Ureter (tissue), 1 donor: ENCODE measurements at places on chromosomes 3 and 15.

DNA sequence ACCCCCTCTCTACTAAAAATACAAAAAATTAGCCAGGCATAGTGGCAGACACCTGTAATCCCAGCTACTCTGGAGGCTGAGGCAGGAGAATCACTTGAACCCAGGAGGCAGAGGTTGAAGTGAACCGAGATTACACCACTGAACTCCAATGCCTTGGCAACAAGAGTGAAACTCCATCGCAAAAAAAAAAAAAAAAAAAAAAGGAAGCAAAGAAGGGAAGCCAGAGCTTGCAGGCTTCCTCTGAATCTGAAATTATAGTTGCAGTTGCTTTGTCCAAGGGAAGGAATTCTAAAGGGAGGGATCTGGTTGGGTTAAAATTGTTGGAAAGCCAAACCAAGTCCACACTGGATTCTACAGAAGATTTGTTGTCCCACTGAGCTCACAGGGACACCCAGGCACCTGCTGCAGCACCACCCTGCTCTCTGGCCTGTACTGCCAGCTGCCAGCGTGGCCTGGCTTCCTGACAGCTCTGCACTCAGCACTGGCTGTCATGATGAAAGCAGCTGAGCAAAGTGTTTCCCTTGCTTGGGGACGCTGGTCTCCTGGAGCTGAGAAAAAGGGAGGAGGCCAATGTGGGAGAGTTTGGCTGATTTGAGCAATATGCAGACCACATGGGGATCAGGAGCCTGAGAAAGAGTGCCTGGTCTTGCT is 88.8 kb upstream of the HES1 start:
- no peak for DNase-seq

DNA sequence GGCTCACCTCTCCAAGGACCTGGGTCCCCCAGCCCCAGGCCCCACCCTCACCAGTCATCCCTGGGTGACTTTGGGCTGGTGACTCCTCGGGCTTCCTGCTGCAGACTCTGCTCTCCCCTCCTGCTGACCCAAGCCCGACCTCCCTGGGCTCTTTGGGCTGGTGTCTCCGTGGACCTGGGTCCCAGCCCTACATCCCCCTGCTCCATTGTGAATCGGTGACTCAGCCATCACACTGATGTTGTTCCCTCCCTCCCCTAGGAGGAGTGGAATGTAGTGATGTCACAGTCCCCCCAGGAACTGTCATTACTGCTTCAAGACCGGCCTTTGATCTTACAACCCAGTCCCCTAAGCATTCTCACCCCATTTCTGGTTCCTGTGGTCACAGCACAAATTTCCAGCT is 83.7 kb downstream of the ADAMTS7 start:
- no peak for DNase-seq

- DNase-seq = no peak
Observed at GRCh38 chr3:159029306-159030026, 227.6 kb downstream of the MFSD1 start.

DNA sequence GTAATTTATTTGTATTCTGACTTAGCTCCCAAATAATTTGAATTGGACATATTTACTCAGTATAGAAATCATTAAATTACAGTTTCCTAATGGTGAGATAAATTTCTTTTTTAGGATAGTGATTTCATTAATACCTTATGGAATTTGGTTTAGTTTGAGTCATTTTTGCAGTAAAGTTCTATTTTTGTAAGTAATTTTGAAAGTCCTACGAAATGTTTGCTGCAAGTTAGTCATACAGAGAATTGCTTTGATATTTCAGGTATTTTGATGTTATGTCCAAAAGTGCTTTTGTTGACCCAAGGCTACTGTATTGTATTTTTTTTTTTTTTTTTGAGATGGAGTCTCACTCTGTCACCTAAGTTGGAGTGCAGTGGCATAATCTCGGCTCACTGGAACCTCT is 41.7 kb downstream of the TCF12 start:
- DNase-seq = no peak

DNA sequence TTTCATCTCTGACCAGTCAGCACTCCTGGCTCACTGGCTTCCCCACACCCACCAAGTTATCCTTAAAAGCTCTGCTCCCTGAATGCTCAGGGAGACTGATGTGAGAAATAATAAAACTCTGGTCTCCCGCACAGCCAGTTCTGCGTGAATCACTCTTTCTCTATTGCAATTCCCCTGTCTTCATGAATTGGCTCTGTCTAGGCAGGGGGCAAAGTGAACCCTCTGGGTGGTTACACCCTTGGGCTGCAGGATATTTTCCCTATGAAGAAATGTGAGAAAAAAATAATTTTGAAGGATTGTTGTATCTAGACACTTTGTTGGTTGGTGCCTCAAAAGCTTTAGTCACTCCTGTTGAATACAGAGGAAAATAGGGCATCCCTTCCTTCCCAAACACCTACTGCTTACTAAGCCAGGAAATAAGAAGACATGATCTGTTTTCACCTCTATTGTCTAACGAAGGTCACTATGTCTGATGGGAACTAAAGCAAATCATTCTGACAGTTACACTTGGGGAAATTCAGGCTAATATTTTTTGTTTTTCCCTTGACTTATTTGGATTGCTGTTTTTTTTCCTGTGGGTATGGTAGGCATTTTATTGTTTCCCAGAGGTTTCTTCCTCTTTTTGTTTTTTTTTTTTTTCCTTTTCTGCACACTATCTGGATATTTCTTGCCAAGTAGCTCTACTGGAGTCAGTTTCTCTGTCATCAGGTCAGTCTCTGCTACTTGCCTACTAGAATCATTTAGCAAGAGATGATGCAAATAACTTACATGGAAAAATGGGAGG is 15.3 kb upstream of the TNFSF10 start:
- no peak for DNase-seq
